Gastrocnemius medialis (tissue), 4 donors: ENCODE measurements at places on chromosomes 12 and 14. TPM values are rescaled to one million over a fixed set of nuclear protein-coding genes. Genes with fewer than 3 reads are reported as not detected.
A peak's percentile ranks its signal among the peaks of the same experiment; 100 is the strongest.

- no peaks in the 10 kb centered on the region for H3K4me1 ChIP-seq
- no peak for DNase-seq
- H3K36me3 ChIP-seq, result no peaks in the 10 kb centered on the region
Measured at GRCh38 chr12:19191563-19191962, 62.0 kb downstream of the PLEKHA5 start.

The CLEC6A gene
- total RNA-seq, result not detected

The CIROP gene
- not detected for total RNA-seq

The TAS2R43 gene
- total RNA-seq, result 2.8 TPM

GRCh38 chr14:59055439-59056045 is 132.9 kb upstream of the DAAM1 start:
- no peaks in the 10 kb centered on the region for H3K27me3 ChIP-seq
- no peaks in the 10 kb centered on the region for H3K36me3 ChIP-seq
- no peaks in the 10 kb centered on the region for H3K4me1 ChIP-seq
- H3K27ac ChIP-seq, result no peak overlapping the region

GRCh38 chr12:16509411-16509810 is 96.6 kb downstream of the LMO3 start:
- H3K27ac ChIP-seq, result no peak overlapping the region
- no peak overlapping the region for H3K4me3 ChIP-seq
- H3K27me3 ChIP-seq, result no peaks in the 10 kb centered on the region
- no peaks in the 10 kb centered on the region for H3K36me3 ChIP-seq
- no peak for DNase-seq

GRCh38 chr12:3487027-3487426 is 4.0 kb upstream of the PRMT8 start:
- peaks cover under 1% of the 10 kb centered on the region for H3K4me1 ChIP-seq
- H3K4me3 ChIP-seq, result no peak overlapping the region
- H3K36me3 ChIP-seq, result no peaks in the 10 kb centered on the region
- DNase-seq, result no peak
- peaks cover 28% of the 10 kb centered on the region for H3K27me3 ChIP-seq

DNA sequence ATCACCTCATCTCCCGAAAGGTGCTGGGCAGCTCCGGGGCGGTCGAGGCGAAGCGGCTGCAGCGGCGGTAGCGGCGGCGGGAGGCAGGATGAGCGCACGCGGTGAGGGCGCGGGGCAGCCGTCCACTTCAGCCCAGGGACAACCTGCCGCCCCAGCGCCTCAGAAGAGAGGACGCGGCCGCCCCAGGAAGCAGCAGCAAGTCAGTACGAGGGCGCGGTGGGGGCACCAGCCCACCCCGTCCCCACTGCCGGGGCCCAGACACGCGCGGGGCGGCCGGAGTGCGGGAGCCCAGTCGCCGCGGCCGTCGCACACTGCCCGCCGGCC is 862 bp downstream of the HMGA2 start:
- H3K4me1 ChIP-seq, result peaks cover 23% of the 10 kb centered on the region
- no peak overlapping the region for H3K27ac ChIP-seq
- H3K36me3 ChIP-seq, result no peaks in the 10 kb centered on the region
- peak overlapping the region; percentile 73 for H3K4me3 ChIP-seq
- no peak for DNase-seq

DNA sequence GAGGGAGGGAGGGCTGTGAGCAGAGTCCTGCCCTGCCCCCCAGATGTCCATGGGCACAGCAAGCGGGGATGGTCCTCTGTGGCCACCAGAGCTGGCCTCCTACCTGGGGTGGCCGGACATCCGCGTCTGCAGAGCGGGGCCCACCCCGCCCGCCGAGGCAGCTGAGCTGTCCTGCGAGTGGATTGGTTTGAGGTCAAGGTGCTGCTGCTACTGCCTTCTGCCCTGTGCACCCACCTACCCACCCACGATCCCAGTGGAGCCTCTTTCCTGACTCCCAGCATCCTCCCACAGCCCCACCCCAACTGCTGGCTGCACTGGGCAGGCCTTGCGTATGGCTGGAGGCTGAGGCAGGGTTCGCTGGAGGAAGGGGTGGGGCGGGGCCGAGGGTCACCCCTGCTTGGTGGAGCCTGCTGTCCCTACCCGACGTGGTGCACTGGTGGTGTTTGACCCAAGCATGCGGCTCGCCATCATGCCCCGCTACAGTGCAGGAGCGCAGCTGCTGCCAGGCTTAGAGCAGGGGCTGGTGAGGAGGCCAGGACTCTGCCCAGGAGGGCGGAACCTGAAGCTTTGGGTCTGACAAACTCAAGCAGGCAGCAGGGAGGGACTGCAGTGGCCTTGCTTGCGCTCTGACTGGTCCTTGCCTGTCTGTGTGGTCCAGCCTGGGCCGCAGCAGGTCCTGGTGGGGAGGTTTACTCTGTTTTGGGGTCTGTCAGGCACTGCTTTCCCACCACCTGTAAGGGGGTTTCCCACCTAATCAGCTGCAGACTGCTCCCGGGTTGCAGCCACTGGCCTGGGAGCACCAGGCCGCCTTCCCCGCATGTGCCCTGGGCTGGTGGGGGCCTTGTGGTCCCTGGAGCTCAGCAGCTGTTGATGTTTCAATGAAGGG is 23.7 kb downstream of the CEP170B start:
- no peaks in the 10 kb centered on the region for H3K4me1 ChIP-seq
- H3K4me3 ChIP-seq, result no peak overlapping the region
- H3K36me3 ChIP-seq, result peaks cover 34% of the 10 kb centered on the region
- no peaks in the 10 kb centered on the region for H3K27me3 ChIP-seq

DNA sequence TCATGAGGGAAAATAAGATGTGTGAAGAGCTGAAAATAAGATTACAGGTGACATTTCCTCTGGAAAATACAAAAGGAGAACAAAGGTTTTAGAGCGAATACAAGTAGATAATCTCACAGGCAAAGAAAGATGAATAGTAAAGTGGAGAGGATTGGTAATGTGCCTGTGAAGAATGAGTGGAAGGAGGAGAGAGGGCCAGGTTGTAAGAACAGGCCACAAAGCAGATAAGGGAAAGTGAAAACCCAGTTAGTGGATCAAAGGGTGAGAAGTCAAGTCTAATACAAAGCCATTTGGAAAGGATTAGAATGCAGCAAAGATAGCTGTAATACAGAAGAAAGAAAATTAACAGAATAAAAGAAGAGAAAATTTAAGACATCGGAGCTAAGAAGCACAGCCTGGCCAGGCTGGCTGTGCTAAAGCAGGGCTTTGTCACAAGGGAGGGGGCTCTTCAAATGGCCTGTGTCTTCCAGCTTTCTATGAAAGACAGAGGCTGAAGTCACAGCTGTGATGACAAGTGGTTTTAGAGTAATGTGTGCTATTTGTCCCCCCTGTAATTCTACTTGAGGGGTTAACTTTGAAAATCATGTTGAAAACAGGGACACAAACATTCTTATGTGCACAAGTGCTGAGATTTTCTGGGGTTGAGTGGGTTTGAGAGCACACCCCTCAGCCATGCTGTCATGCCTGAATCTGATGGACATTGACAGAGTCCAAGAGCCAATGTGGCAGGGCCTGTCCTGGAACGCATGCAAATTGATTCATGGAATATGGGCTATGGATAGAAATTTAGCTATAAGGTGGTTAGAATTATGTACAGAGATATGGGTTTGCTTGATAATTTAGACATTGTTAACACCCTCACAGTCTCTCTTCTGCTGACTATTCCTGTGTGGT is 344.5 kb upstream of the NAV3 start:
- no peaks in the 10 kb centered on the region for H3K4me1 ChIP-seq
- DNase-seq, result no peak
- H3K27me3 ChIP-seq, result no peaks in the 10 kb centered on the region
